ENCODE measurements at places on chromosomes 1 and 21.

DNA sequence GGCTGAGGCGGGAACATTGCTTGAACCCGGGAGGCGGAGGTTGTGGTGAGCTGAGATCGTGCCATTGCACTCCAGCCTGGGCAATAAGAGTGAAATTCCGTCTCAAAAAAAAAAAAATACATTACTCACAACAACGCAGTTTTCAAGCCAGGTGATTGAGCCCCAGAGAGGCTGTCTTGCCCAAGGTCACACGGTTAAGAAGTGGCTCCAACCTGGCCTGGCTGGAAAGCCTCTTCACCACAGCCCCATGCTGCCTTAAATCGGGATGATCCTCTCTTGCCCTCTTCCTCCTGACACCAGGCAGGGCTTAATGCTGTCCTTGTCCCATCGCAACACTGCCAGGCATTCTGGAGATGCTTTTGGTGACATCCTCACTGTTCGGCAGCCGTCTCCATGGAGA is 21.6 kb downstream of the DRAXIN start:
- no peak for DNase-seq

GRCh38 chr1:99784809-99785255 is 18.4 kb upstream of the FRRS1 start:
- no peak for DNase-seq

GRCh38 chr1:156517748-156518147 is 17.2 kb upstream of the MEF2D start:
- DNase-seq = no peak

- DNase-seq = no peak
Measured at GRCh38 chr1:26112407-26112775, 767 bp downstream of the PDIK1L start.

- peak; percentile 9 for DNase-seq
Measured at GRCh38 chr1:223364685-223365382, 858 bp upstream of the SUSD4 start.

- no peak for DNase-seq
Measured at GRCh38 chr1:115833856-115834255, 7.1 kb downstream of the NHLH2 start.

- DNase-seq = no peak
Measured at GRCh38 chr1:79264975-79265818, 258.7 kb upstream of the ADGRL4 start.

DNA sequence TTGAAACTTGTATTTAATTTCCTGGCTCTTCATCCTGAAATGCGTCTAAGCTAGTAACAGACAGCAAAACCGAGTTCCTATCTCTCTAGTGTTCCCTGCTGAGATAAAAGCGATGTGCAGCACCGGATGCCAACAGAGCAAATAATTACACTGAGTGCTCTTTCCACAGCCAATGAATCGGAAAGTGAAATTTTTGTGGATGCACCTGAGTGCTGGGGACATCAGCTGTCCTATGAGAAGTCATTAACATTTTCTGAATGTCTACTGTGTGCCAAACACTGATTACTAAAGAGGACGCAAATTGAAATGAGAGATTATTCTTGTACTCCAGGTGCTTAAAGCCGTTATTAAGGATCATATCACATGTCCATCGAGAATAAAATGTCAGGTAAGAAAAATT is 278.0 kb downstream of the RGS7 start:
- no peak for DNase-seq

GRCh38 chr1:208237241-208237640 is 6.9 kb downstream of the PLXNA2 start:
- DNase-seq = no peak

GRCh38 chr1:91806769-91807700 is 78.9 kb downstream of the TGFBR3 start:
- DNase-seq = no peak

DNA sequence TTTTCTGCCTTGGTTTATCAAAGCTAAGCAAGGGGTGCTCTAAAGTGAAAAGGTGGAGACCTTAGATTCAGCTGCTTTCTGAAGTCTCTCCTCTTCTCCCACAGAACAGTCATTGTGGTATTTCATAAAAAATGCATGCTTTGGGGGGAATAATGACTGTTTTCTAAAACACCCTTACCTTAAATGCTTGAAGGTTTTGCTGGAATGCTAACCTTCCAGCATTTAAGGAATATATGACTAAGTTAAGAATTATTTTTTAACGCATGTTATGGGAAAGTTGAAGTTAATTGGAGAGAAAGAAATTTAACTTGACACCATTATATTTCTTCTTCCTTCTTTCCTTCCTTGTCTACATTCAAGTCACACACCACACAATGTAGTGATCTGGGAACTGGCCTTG is 162.5 kb downstream of the ROR1 start:
- DNase-seq = no peak

DNA sequence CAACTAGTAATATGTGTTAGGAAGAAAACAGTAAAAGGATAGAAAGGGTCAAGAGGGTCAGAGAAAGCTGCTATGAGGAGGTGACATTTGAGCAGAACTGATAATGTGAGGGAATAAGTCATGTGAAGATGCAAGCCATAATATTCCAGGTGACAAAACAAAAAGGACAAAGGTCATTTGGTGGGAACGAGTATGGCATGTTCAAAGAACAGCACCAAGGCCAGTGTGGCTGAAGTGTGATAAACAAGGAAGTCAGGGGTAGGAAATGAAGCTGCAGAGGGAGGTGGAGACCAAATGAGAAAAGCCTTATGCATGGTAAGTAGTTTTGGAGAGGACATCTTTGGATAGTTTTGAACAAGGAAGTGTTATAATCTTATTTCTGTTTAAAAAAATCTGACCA is 46.7 kb downstream of the LPGAT1 start:
- DNase-seq = no peak

- no peak for DNase-seq
Measured at GRCh38 chr1:109309347-109309746, 2.5 kb upstream of the MYBPHL start.

DNA sequence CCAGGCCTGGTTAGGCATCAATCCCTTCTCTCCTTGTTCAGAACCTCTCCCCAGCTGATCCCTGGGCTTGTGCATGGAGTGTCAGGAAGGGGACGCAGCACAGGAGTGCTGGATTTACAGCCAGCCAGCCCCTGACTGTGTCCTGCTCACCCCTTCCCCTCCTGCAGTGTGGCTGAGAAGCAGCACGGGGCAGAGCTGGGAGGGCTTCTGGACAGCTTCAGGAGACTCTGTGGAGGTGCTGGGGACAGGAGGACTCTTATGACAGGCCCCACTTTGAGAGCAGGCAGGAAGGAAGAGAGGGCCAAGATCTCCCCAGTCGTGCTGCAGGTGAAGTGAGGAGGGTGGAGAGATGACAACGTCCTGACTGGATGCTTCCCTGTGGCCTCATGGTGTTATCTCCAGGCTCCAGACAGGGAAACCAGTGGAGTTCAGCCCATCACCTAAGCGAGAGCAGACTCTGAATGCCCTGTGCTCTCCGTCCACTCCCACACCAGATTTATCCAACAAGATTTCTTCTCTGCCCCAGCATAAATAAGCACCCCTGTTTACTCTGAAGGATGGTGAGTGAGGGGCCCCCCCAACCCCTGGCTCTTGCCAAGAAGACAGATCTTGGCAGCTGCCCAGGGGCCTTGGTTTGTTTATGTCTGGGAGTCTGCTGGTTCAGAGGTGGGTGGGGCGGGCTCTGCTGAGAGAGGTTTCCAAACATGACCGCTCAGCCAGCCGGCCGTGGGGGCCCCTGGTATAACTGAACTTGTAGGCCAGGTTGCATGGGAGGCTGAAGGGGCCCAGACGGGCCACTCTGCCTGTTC is 21.3 kb downstream of the TMCC2 start:
- peak; percentile 66 for DNase-seq

DNA sequence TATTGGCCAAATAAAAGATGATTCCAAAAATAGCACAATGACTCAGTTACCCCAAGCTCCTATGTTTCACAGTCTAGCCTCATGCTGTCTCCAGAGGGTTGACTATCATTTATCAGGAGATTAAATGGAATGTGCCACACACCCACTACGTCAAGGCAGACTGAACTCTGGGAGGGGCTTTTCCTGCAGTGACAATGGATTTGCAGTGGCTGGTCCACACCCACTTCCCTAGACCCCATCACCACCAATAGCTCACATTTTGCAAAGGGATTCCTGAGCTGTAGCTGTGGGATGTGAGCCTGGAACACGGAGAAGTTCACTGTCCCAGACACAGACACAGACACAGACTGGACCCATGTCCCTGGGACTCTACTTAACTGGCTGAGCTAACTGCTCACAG is 77.1 kb downstream of the HLCS start:
- DNase-seq = no peak

DNA sequence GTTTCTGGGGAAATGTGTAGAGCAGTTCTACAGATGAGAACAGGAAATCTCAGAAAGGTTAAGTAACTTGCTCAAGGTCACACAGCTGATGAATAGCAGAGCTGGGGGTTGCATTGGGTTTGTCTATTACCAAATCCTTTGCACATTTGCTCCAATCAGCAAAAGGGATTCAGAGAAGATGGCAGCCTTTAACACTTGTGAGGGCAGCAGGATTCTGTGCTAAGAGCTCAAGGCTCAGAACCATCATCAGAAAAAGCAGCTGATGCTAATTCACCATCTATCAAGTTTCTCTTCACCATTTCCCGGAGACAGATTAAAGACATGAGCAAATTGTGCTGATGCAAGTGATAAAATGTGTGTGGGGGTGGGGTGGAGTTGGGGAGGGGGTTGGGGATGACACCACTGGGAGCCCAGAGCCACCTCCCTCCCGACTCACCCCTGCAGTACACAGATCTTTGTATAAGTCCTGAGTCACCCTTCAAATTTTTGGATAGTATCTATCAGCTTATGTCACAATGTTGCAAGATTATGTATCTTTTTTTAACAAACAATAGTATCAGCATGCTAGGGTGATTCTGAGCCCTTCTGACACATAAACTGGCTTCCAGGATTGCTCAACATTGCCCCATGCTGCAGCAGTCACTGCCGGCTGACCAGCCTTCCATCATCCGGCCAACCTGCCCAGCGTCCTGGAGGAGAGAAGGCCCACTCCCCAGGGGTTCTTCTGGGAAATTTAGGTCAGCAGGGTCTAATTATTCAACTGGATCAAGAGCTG is 2.8 kb upstream of the SPSB1 start:
- DNase-seq = no peak

- peak; percentile 28 for DNase-seq
Measured at GRCh38 chr1:201385299-201385891, 7.9 kb upstream of the TNNT2 start.

GRCh38 chr1:174794861-174795260 is 204.9 kb upstream of the CACYBP start:
- DNase-seq = no peak

- no peak for DNase-seq
Measured at GRCh38 chr1:243842978-243843511, 7.0 kb downstream of the AKT3 start.

GRCh38 chr21:28633839-28634555 is 358.7 kb downstream of the LTN1 start:
- DNase-seq = peak; percentile 89

Measured in hematopoietic multipotent progenitor cell treated with erythropoietin and hydrocortisone succinate and interleukin-3 and kit ligand, for 8 days (in vitro differentiated cells).